CD4-positive, alpha-beta T cell treated with Interleukin-17A for 4 hours (primary cell): ENCODE measurements at places on chromosomes 16 and 17.

DNA sequence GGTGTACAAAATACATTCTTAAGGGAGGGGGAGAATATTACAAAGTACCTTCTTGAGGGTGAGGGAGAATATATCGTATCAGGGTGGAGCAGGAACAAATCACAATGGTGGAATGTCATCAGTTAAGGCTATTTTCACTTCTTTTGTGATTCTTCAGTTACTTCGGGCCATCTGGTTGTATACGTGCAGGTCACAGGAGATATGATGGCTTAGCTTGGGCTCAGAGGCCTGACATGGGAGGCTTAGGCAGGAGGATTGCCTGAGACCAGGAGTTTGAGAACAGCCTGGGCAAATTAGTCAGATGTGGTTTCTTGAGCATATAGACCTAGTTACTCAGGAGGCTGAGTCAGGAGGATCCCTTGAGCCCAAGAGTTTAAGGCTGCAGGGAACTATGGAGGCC, 13.1 kb downstream of the ODAD4 start:
- no peak for DNase-seq

GRCh38 chr17:43844241-43844640, 2.7 kb upstream of the CD300LG start:
- no peak for DNase-seq

DNA sequence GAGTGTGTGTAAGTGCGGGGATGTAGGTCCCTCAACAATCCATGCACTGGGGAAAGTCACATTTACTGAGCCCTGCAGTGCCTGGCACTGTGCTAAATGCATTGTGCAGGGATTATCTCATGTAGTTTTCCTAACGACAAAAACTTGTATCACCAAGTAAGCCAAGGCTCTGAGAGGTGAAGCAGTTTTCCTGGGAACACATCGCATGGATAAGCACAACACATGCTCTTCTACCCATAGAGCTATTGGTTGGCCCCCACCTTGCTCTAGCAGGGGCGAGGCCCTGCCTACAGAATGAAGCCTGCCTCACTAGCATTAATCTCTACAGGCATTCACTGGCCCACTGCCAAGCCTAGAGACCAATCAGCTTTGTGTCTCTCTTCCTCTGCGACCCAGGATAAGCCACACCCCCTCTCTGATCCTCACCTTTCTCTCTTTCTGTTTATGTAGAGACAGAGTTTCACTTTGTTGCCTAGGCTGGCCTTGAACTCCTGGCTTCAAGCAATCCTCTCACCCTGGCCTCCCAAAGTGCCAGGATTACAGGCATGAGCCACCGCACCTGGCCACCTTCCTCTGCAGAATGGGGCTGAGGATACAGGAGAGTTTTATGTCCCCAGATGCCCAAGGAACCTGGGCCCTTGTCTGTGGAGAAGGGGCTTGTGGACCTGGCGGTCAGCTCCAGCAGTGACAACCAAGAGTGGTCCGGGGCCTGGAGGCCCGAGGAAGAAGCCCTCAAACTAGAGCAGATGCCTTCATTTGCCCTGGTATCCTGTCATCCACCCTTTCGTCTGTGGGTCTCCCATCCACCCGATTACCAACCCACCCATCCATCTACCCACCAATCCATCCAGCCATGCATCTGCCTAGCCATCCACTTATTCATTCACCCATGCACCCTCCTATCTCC, 12.8 kb downstream of the CDH16 start:
- peak; percentile 67 for DNase-seq

DNA sequence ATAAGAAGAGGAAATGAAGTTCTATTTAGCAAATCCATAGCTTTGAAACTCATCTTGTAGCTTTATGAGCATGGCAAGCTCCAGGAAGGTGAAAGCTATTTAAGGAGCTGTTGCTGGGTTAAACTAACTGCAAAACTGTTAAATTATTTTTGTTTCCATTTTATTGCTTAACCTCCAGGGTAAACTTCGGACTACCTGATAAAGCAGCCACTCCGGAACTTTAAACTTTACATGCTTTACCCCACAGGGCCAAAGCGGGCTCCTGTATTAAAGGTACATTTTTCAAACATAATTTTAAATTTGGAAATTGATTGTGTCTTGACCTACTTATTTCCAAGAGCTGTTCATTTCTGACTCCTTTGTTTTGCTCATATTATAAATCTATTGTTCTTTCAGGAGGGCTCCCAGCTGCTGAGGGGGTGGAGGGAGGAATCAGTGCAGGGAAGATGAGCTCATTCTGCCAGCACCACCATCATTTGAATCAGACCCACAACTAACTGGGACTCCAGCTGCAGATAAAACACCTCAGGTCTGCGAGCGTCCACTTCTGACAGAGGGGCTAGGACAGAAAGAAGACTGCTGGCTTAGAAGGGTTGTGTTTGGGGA, 157.9 kb downstream of the IRX3 start:
- no peak for DNase-seq

DNA sequence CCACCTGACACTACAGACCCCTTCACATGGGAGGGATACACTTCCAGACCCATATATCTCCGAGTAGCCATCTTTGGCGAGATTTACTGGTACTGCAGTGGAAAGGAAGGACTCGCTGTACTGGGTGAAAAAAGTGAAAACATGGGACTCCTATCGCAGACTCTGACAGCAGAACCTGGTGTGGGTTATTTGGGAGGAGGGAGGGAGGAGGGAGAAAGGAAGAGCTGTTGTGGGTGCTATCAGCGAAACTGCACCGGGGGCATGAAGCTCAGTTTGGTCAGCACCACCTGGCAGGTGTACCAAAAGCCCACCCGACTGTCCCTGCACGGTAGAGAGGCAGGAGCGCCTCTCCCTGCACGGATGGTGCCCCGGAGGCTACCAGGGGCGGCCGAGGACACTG, 5.0 kb downstream of the HBQ1 start:
- DNase-seq: no peak

DNA sequence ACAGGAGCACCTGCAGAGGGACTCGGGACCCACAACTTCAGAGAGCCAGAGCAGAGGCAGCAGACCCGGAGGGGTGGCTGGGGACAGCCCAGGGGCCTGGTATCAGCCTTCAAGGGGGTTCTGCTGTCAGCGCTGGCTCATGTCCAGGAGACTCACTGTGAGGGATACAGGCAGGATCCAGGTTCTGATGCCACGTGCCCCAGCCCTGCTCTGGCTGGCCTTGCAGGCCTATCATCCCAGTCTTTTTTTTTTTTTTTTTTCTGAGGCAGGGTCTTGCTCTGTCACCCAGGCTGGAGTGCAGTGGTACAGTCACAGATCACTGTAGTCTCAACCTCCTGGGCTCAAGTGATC, 9.0 kb upstream of the MTSS2 start:
- no peak for DNase-seq

DNA sequence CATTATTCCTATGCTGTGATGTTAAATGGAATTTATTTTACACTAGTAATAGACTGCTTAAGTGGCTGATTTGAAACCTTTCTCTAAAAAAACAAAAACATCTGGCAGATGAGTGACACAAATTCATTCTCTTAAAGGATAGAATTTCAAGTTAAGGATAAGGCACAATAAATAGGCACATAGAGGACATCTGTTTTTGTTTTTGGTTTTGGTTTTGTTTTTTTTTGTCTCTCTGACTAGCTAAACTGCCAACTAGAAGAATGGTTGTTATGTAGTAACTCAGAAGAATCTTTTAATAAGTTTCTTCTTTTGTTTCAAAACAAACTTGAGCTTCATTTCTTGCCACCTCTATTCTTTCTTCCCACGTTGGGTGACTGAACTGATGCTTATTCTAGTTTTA, 5.1 kb upstream of the VPS4A start:
- no peak for DNase-seq

DNA sequence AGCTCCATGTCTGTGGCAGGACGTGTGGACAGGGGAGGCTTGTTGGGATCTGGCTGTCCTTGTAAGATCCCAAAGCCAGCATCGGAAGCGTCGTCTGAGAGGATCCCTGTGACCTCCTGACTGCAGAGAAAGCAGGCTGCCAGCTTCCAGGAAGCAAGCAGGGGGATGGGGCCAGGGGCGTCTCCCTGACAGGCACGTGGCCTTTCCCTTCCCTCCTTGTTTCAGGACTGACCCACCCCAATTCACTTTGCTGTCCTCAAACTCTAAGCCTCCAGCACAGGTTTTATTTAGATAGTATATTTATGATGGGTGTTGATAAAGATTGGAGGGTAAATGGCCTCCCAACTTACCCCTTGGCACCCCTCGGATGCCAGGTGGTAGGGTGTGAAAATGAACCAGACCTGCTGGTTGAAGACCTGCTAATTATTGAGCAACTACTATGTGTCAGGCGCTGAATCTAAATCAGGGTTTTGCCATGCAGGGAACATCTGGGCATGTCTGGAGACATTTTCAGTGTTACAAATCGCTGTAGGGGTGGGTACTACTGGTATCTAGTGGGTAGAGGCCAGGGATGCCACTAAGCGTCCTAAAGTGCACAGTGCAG, 24.5 kb downstream of the SOCS1 start:
- DNase-seq: no peak

DNA sequence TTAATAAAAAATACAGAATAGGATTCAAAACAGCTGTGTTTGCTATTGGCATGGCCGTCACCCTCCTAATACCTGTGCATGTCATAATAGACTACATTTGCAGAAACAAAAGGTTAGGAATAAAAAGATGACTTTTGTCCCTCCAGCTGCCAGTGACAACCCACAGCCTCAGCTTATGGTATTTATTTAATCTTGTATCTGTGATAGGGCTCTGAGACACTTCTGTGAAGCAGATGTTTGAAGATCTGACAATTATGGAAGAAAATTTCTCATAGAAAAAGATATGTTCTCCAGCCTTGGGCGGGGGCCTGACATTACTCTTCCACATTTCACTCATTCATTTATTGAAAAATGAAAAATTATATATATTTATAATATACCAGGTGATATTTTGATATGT, 62.2 kb downstream of the PITPNC1 start:
- no peak for DNase-seq

DNA sequence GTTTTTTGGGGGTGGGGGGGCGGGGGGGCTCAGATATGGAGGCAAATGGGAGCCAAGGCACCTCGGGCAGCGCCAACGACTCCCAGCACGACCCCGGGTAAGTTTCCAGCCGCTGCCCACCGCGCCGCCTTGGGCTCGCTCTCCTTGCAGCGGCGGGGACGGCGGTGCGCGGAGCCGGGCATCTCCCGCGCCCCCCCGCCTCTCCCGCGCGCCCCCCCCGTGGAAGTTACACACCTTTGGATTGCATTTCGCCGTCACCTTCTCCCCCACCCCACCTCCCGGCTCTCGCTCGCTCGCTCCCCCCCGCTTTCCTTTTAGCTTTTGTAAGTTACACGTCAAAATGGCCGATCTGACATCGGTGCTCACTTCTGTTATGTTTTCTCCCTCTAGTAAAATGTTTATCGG, 387 bp downstream of the MSI2 start:
- DNase-seq: peak; percentile 64

DNA sequence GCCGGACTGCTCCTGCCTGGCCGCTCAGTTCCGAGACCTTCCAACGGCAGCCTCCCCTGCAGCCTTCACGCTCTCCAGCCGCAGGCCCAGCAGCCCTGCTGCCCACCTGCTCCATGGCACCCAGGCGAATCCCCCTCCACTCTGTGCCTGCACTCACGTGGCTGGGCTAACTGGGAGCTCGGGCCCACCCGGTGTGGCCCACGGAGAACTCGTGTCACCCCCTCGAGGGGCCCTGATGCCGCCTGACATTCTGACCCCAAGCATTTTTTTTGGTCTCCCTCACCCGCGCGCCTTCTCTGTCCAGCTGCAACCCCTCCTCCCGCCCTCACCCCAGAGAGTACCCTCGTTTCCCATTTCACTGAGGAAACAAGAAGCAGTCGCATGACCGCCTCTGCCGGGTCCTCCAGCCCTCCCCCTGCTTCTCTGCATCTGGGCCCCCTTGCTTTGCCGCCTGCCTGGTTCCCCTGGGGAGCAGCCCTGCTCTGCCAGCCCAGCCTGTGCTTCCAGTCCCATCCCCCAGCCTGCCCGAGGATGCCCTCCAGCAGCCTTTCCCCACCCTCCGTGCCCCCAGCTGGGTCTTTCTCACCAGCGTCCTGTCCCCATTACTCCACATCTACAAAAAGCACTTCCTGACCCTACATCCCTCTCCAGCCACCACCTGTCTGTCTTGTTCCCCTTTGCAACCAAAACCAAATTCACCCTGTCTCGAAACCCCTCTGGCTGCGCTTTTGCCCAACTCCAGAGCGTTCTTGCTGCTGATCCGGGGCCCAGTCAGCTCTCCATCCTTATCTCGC, 146.4 kb upstream of the CHMP6 start:
- DNase-seq: no peak

DNA sequence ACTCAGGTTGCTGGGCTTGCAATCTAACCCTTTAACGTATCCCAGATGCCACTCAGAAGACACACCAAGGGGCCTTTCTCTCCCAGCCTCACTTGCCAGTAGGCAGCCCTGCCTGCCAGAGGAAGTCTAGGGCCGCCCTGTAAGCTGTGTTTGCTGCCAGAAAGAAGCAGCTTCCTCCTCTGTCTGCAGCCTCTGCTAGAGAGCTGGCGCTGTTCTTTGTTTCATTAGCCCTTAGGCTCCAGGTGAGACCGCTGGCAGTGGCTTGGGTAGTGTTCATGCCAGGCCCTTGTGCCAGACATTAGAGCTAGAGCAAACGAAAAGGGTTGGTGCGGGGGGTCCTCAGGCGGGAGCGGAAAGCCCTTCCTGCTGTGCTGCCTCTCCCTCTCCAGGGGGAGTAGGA, 8.9 kb downstream of the CTRL start:
- DNase-seq: no peak

GRCh38 chr16:28975158-28975599, 601 bp downstream of the SPNS1 start:
- no peak for DNase-seq

GRCh38 chr16:49446805-49447204, 73.2 kb downstream of the C16orf78 start:
- no peak for DNase-seq

- no peak for DNase-seq
Measured at GRCh38 chr16:55773859-55774549, 58.9 kb downstream of the CES1 start.

DNA sequence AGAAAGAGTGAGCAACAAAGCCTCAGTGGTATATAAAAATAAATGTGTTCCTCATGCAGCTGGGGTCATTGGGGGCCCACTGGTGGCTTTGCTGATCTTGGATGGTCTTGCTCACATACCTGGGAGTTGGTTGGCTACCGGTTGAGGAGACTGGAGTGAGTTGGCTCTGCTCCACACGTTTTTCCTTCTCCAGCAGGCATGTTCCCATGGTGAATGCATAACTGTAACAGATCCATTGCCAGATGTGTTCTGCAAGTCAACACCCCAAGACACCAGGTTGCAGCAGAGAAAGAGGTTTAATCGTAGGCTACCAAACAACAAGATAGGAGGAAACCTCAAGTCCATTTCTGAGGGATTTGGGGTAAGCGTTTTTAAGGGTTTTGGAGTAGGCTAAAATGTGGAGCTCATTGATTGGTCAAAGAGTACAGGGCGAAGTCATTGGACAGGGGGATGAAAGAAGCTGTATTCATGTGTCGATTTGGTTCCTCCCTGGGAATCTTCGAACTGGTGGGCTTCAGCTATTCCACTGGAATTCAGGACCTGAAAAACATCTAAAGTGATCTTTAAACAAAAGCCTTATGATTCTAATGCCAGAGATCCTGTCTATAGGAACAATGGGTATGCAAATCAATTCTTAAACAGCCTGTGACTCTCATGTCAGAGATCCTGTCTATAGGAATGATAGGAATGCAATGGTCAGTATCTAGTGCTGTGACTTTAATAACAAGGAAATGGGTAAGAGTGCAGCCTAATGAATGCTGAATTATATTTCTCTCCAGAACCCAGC, 467.5 kb upstream of the C16orf82 start:
- DNase-seq: no peak
